DMS79 treated with DMSO at 0.1 percent for 48 hours (cell line): ENCODE measurements at places on chromosomes 7 and 10.

DNA sequence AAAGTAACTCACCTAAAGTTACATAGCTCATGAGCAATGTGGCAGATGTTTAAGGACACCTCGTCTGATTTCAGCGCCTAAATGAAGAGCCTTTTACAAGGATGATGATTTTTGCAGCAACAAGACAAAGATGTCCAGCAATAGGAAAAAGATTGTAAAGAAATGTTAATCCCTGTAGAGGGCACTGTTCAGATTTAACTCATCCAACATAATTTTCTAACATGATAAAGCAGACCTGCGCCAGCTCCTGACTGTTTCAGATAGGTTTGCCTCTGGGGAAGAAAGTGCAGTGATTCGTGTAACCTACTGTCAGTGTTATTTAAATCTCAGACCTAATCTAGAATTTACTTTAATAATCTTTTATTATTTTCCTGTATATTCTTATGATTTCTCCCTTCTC is 595.2 kb downstream of the AUTS2 start:
- DNase-seq = no peak

- no peak for DNase-seq
These were observed 98.5 kb downstream of the WDR11 start for GRCh38 chr10:120949609-120950031.

- no peak for DNase-seq
These were observed 38.8 kb upstream of the ZRANB1 start for GRCh38 chr10:124903111-124903510.

GRCh38 chr10:7763929-7764328 is 23.9 kb downstream of the KIN start:
- DNase-seq = no peak

DNA sequence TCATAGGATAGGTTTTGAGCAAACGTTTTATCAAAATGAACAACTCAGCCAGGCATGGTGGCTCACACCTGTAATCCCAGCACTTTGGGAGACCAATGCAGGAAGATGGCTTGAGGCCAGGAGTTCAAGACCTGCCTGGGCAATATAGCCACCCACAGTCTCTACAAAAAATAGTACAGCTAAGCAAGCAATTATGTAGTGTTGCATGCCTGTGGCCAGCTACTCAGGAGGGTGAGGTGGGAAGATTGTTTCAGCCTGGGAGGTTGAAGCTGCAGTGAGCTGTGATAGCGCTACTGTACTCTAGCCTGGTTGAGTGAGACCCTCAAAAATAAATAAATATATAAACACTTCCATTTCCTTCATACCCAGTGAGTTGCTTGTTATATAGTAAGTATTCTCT is 67.1 kb downstream of the LSMEM1 start:
- no peak for DNase-seq

- DNase-seq = no peak
These were observed 430.9 kb downstream of the ACTR3B start for GRCh38 chr7:153190452-153190851.

DNA sequence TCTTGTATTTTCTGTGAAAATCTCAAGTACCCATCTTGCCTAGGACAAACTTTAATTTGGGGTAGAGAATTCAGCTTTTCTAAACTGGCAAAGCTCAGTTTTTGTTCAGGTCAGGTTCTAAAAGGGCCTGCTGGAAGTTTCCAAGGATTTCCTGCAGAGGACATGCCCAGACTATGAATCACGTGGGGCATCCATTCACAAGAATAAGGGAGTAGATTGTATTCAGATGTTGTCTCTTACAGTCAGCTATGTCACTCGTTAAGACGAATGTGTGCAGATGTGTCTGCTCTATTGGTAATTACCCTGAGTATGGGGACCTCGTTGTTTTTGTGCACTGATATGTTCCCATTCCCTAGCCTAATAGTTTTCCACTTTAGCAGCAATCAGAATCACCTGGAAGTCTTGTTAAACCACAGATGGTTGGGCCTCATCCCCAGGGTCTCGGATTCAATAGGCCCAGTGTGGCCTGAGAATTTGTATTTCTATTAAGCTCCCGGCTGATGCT is 81.0 kb upstream of the ITPRID1 start:
- no peak for DNase-seq

DNA sequence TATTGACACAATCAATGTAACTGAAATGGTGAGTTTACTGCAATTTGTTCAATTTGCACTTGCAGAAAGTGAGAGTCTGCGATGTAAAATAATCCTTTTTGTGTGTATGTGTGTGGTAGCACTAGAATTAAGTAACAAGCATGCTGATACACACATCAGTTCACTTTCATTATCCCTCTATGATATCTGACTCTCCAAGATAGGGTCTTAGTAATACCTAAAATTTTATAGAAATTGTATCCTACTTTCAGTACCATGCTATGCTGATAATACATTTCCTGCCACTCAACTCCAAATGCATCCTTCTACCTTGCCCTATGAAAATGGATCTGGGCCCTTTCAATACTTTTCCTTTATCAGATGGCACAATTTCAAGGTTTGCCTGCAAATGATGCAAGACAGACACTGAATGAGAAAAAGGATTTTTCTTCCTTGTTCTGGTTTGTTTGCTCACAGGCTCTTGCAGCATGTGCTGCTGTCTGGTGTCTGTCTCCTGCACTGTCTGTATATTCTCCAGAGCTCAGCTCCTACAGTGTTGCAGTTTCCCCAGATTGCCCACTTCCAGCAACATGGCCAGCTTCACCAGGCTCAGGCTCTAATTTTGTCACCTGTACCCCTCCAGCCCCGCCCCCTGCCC is 297.9 kb upstream of the HGF start:
- DNase-seq = no peak

DNA sequence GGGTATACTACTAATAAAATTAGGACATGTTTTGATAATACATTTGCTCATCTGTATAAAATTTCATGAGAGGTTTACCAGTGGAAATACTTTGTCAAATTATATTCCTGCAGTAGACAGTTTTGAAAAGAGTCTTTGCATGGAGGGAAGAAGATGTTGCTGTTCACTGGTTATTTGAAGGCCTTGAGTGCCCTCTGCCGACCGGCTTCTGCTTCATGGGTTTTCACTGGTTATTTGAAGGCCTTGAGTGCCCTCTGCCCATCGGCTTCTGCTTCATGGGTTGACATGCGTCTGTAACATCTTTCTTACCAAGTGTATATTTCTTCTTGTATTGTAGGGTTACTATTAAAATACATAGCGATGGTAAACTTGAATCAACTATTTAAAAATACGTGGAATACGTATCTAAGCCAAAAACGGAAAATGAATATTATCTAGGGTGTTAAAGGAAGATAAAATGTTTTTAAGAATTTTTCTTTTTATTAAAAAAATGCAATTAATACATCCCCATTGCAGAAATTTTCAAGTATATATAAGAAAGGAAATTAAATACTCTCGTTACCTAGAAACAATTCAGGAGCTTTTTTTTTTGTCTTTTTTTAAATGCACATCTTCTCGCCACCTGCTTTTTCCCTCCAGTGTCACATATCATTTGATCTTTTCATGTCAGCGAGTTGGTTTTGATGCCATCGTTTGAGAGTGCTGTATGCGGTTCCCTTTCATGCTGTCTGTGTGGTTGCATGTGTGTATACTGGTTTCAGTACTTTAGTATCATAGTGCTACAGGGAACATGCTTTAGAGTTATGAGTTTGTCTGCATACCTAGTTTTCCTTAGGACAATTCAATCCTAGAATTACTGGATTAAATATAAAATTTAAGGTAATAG is 73.4 kb downstream of the SHH start:
- DNase-seq = peak; percentile 24

GRCh38 chr7:39091145-39091544 is 113.4 kb downstream of the POU6F2 start:
- peak; percentile 62 for DNase-seq

DNA sequence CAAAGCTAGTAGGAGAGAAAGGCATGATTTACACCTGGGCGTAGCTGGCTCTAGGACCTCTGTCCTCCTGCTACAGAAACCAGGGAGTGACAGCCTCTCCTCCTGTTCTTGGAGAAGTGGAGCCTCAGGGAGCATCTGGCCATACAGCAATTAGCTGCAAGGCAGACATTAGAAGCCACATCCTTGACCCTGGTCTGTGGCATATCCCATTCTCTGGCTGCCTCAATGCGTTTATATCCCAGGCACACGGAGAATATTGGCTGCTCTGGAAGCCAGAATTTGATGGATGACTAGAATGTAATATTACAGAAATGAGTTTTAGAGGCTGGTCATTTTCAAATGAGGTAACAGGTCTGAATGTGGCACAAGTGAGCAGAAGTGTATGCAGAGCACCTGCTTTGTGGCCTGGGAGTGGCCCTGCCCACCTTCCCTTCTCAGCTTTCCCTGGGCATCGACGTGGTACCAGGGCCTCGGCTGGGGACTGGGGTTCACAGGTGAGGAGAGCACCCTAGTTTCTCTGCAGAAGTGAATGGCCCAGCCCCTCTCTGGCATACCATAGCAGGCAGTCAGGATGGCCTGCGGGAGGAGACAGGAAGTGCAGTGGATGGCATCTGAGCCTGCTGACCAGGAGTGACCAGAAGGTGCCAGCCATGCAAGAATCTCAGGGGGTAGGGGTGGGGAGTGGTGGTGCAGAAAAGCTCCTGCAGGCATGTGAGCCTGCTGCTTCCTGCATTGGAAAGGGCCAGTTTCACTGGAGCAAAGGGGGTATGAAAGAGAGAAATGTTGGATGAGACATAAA is 367.2 kb upstream of the ZNF32 start:
- DNase-seq = no peak

GRCh38 chr7:150992833-150993302 is 2.1 kb downstream of the NOS3 start:
- DNase-seq = no peak

GRCh38 chr10:29322918-29323317 is 34.0 kb downstream of the LYZL1 start:
- DNase-seq = no peak

- no peak for DNase-seq
These were observed 73.3 kb downstream of the MCU start for GRCh38 chr10:72765051-72765745.
